Activated CD8-positive, alpha-beta memory T cell treated with anti-CD3 and anti-CD28 coated beads, Interleukin-2, amount 50 U/mL, for 4 hours (primary cell): ENCODE measurements at places on chromosomes 16 and 17.

GRCh38 chr17:58384897-58385296 lies 32.4 kb downstream of the RNF43 start:
- DNase-seq = no peak

DNA sequence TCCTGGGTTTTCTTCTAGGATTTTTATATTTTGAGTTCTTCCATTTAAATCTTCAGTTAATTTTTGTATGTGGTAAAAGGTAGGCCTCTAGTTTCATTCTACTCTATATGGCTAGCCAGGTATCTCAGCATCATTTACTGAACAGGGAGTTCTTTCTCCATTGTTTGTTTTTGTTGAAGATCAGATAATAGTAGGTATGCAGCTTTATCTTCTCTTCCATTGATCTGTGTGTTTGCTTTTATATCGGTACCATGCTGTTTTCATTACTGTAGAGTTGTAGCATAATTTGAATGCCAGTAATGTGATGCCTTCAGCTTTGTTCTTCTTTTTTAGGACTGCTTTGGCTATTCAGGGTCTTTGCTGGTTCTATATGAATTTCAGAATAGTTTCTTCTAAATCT lies 77.3 kb downstream of the USP22 start:
- DNase-seq = no peak

DNA sequence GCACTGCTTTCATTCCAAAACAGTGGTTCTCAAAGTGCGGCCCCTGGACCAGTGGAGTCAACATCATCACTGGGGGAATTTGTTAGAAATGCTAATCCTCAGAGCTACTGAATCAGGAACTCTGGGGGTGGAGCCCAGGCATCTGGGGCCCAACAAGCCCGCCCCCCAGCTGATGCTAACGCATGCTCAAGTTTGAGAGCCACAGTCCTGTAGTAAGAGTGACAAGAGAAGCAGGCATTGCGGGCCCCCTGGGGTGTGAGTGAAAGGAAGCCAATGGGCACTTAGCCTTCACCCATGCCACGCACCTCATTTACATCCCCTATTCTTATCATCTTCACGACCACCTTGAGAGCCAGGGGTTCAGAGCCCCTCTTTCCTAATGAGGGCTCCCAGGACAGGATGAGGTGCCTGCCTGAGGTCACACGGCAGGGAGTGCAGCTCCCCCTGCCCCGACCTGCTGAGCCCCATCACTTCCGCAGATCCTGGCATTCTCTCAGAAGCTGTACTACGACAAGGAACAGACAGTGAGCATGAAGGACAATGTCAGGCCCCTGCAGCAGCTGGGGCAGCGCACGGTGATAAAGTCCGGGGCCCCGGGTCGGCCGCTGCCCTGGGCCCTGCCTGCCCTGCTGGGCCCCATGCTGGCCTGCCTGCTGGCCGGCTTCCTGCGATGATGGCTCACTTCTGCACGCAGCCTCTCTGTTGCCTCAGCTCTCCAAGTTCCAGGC lies 9.1 kb downstream of the CA4 start:
- no peak for DNase-seq

- DNase-seq = no peak
These were observed 7.6 kb upstream of the ARHGAP27 start for GRCh38 chr17:45440161-45440778.

DNA sequence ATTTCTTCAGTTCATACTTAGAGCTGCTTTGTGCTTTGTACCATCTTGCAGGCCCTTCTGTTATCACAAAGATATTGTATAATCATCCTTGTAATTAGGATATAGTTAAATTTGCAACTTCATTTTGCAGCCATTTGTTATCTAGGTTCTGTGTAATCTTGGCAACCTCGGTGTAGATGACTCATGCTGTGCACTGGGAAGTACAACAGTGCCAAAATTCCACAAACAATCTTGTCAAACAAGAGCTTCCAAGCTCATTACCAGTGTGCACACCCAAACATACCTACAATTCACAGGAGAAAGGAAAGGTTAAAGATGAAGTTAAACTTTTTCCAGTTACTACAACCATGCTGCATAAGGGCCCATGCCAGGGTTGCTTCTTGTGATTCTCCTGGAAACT lies 1231.8 kb downstream of the CDH11 start:
- DNase-seq = no peak

GRCh38 chr17:74235911-74236371 lies 22.6 kb downstream of the TTYH2 start:
- no peak for DNase-seq

DNA sequence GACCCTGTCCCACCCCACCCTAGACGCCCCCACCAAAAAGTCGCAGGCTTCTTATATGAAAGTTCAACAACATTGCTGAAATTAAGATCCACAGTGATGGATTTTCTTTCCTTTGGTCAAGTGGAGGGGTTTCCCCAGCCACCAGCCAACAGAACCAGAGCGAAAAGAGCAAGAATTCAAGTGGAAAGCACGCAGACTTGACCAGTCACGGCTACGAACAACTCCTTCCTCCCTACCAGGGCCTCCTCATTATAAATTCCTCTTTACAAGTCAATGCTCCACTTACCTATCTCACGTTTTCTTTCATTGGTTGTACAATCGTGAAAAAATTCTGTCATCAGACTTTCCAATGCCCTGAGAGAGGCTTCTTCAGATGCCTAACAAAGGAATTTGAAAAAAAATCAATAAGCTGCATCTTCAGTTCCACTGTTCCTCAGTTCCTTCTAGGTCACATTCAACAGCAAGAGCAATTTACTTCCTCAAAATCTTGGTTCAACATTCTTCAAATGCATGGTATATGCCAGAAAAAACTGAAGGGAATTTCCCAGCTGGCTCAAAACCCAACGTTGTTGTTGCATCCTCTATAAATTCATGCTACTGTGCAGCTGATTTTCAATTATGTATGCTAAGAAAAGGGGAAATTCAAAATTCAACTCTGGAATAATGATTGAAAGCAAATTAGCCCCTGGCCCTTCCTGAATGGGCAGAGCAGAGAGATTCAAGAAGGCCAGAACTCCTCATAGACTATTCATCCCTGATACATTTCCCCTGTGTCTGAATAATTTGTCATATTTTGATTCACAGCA lies 30.9 kb downstream of the XPO6 start:
- DNase-seq = no peak

DNA sequence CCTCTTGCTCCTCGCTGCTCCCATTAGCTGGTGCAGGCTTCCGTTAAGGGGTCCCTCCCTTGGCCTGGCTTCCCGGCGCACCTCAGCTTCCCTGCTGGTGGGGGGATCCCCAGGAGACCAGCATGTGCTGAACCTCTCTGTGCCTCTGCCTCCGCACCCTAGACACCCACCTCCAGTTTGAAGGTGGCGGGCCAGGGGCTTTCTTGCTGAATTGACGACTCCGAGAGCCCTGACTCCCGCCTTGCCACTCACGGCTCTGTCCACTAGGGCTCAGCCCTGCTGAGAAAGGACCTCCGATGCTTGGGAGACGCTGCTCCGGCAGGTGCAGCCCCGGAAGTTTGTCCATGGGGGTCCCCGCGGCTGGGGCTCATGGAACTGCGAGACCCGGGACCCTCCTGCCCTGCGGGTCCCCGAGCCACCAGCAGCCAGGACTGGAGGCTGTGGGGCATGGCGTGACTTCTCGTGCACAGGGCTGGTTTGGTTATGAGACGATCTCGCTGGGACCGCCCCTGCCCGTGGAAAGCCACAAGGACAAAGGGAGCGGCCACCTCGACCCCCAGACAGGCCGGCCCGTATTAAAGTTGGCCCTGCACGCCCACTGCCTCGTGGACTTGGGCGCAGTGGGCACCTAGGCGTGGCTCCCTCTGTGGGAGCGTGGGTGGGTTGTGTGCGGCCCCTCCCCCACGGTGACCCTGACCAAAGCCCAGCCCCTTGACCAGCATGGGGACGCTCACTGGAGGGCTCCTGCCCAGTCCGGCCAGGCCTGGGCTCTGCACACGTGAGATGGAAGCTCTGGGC lies 8.1 kb downstream of the CHMP6 start:
- no peak for DNase-seq

DNA sequence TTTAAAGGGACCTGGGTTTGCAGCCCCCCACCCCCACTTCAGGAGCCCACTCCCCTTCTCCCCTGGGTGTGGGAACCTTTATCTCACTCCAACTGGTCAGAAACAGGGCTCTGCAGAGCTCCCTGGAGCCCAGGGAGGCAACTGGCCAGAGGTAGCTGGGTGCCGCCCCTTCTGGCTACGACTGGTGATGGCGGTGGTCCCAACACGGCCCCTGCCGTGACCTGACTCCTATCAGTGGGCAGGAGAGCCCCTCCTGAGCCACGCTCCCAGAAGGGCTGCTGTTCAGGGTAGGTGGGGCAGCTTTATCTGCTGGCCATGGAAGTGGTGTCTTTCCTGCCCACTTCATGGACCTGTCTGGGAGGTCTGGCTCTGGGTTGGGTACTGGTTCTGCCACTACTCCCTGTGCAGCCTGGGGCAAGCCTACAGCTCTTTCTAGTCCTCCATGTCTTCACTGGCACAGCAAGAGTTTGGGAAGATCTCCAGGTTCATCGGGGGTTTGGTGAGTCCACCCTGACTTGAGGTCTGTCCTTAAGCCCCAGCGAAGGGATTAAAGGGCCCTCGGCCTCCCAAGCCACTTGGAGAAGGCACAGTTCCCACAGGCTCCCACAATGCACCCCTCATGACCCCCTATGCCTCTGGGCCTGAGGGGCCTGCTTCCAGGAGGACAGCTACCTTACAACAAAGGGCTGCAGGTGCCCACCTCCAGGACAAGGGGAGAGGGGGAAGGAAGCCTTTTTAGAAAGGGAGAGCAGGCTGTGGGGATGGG lies 5.5 kb upstream of the SREBF1 start:
- no peak for DNase-seq

GRCh38 chr17:40901981-40902474 lies 17.0 kb upstream of the KRT20 start:
- no peak for DNase-seq

DNA sequence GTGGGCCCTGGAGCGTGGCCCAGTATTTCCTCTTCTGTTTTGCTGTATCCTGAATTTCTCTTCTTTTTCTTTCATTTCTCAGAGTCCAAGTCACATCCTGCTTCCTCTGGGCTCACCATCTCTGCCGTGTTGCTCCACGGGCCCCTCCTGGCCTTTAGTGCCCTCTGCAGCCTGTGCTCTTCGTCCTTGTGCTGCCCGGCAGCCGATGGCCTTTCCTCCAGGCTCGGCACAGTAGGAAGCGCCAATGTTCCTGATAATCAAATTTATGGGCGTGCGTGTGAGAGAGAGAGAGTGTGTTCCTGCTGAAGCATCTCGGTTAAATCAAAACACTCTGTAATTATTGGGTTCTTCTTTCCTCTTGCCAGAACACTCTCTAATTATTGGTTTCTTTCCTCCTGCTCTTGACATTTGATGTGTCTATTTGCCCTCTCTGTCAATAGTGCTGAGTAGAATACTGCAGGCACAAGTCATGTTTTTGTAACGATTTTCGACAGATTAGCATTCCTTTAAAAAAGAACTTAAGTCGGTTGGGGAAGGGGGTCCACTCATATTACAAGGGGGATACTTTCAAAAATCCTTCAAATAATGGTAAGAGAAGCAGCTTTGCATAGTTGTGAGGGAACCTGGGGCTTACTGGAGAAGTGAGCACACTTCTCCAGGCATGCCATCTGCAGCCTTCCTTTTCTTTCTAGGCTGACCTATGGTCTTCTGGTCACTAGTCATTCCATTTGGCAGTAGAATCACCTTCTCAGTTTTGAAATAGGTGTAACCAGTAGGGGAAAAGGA lies 126.6 kb downstream of the RPTOR start:
- DNase-seq = no peak

DNA sequence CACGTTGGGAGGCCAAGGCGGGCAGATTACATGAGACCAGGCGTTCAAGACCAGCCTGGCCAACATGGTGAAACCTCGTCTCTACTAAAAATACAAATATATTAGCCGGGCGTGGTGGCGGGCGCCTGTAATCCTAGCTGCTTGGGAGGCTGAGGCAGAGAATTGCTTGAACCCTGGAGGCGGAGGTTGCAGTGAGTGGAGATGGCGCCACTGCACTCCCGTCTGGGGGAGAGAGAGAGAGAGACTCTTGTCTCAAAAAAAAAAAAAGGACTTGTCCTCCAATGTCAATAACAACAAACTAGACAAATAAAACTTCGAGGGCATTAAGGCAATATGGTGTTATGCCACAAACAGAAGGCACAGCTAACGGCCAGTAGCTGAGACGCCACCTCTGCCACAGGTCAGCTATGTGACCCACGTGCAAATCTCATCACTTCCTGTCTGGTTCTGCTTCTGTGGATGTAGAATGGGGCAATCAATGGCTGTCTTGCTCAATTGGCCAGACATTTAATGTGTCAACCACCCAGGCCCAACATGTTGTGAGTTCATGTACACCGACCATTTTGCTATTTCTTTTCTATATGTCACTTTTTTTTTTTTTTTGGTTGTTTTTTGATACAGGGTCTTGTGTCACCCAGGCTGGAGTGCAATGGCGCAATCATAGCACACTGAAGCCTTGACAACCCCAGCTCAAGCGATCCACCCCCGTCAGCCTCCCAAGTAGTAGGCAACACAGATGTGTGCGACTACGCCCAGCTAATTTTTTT lies 834 bp upstream of the TXNDC11 start:
- DNase-seq = no peak

GRCh38 chr17:47618410-47618809 lies 31.3 kb upstream of the KPNB1 start:
- DNase-seq = no peak

DNA sequence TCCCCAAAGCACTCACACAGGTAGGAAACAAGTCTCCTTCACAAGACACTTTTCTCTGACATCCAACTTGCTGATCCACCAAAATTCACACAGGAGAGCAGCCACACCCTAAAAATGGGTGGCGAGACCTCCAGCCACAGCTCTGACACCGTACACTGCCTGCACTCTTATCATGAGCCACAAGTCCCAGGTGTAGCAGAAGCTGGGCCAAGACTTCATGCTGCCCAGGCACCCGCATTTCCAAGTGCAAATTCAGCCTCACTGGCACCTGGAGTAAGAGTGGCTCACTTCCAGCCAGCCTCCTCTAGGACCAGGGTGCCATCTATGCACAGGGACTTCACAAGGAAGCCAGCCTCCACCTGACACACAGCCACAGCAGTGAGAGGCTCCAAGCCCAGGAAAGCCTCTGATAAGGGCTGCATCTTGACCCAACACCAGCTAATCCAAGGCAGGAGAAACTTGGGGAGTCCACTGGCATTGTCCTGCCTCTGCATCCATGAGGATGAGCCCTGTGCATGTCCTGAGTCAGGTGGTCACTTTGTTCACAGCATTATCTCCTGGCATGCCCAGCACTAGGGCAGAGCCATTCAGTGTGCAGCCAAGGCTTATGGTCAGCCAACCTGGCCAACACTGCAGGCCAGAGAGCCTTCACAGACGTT lies 2.6 kb upstream of the ZNF768 start:
- no peak for DNase-seq

- no peak for DNase-seq
These were observed 605.4 kb upstream of the KIF2B start for GRCh38 chr17:53217311-53217710.

GRCh38 chr16:51134269-51134812 lies 16.7 kb downstream of the SALL1 start:
- no peak for DNase-seq
